ENCODE measurements at places on chromosomes 1 and 21.

DNA sequence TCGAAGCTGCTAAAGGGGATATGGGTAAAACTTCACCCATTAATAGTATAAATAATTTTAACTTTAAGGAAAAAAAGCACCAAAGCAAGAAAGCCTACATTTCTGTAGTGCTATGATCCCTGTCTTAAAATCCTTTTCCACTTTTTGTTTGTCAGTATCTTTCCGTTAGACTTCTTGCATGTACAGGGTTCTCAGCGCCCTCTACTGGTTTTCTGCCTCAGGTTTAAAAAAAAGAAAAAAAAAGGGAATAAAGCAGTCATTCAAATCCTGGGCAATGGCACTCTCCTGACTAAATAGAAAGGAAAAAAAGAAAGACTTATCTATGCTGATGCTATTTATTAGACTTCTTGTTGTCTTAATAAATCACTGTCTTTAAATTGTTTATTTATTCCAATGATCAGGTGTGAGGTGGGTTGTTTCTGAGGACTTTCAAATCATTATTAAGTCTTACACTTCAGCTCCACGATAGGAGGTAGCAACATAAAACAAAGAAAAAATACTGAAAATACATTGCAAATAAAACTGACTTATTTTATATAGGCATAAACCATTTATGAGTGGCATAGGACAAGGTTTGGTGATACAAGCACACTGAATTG lies 475.4 kb upstream of the NR5A2 start:
- DNase-seq, result peak; percentile 27

GRCh38 chr1:154730259-154730658 lies 122.3 kb upstream of the ADAR start:
- DNase-seq, result no peak

- DNase-seq, result no peak
Observed at GRCh38 chr1:9689011-9689706, 37.6 kb downstream of the PIK3CD start.

DNA sequence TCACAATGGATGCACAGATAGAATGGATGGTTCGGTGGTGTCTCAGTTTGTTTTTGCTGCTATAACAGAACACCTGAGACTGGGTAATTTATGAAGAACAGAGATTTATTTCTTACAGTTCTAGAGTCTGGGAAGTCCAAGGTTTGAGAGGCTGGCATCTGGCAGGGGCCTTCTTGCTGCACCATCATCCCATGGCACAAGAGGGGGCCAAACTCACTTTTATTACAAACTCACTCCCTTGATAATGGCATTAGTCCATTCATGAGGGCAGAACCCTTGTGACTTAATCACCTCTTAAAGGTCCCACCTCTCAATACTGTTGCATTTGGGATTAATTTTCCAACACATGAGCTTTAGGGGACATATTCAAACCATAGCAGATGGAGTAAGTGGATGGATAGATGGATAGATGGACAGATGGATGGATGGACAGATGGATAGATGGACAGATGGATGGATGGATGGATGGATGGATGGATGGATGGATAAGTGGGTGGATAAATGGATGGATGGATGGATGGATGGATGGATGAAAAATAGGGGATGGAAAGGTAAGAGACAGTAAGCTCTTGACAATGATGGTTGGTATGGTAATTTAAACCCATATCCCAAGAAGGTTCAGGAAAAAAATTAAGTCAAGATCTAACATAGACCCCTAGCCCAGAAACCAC lies 16.5 kb downstream of the CAMK2N1 start:
- DNase-seq, result no peak

- DNase-seq, result no peak
Observed at GRCh38 chr1:235423214-235423652, 56.0 kb downstream of the TBCE start.

- DNase-seq, result no peak
Observed at GRCh38 chr1:207909687-207910086, 1.2 kb downstream of the CD34 start.

GRCh38 chr1:173164178-173164577 lies 43.0 kb downstream of the TNFSF4 start:
- no peak for DNase-seq

DNA sequence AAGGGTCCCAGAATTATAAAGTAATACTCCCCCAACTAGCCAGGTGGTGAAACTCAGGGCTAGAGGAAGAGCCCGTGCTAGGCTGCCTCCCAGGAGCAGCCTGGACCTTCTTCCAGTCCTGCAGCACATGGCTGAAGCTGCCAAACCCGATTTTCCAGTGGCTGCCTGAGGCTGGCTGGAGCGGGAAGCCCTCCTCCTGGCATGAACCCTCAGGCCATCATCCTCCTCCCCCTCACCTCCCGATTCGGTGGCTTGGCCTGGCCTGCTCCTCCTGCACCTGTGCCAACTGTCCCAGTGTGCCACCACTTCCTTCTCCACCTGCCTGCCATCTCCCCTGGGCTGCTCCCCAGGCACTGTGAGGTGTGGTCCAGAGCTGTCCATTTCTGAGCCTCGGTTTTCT lies 3.0 kb upstream of the TSPAN1 start:
- DNase-seq, result no peak

DNA sequence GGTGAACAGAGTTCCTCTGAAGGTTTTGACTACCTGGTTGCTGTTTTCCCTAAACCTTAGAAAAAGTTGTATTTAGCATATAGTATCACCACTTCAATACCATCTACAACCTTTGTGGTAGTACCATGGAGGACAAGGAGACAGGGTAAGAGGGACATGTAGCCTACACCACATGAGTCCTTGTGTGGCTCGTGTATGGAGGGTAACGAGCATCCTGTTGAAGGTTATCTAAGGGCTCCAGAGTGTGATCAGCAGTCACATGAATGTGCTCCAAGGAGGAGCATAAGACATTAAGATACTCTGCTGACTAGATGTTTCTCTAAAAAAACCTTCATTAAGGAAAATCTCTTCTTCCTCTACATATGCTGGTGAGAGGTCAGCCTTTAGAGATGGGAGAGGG lies 67.3 kb downstream of the VCAM1 start:
- DNase-seq, result no peak

DNA sequence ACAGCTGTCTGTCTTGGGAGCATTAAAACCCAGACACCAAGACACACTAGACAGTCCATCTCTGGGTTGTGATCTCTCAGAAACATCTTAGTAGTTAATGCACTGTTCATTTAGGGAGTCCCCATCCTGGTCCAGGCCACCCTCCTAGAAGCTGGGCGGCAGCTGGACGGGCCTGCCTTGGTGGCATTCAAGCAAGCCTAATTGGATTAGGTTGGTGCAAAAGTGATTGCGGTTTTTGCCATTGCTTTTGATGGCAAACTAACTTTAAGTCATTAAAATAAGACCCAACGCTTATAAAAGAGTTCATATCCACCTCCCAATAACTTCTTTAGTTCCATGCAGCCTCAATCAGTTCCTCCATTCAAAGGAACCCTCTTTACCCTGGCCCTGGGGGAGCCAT lies 21.7 kb downstream of the ATP5PO start:
- no peak for DNase-seq

- DNase-seq, result no peak
Observed at GRCh38 chr1:115327270-115327669, 10.8 kb downstream of the NGF start.

DNA sequence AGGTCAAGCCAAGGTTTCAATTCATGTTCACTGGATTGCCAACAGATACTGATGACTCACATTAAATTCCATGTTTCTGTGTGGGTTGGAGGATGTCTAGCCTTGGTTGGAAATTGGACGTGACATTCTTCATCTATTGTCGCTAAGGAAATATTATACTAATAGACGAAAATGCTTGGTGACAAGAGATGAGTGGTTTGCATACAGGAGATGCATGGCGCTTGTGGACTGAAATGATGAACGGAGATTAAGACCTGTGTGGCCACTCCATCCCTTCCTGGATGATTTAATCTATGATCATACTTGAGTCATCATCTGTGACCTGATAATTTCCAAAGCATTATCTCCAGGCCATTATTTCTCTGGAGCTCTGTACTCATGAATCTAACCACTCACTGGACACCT lies 97.0 kb upstream of the CD34 start:
- DNase-seq, result no peak

DNA sequence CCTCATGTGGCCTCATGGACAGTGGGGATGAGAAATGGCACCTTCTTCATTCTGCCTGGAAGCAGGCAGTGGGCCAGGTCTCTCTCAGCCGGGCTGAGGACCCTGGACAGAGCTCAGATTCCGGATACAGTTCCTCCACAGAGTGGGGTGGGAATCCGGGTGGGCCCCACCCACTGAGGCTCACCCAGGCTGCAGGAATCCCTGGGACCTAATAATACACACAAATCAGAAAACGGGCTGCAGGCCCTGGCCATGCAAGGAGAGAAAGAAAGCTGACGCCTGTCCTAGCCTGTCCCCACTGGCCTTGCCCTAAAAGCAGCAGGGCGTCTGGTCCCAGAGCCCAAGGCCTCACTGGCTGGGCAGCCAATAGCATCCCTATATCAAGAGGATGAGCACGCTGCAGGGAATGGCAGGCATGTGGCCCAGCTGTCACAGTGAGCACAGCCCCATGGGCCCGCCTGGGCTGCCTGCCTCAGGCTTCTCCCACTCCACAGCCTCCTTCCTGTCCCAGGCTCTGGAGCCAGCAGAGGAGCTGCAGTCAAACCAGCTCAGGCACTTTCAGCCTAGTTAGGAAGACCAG lies 25.3 kb downstream of the ACTA1 start:
- DNase-seq, result no peak

- DNase-seq, result no peak
Observed at GRCh38 chr1:240441669-240442068, 170.3 kb downstream of the GREM2 start.

All from AG09319 (cell line).